SW 1271 (cell line): ENCODE measurements at places on chromosomes 1 and 21.

GRCh38 chr21:33434770-33435360 lies 31.7 kb downstream of the IFNGR2 start:
- no peak for DNase-seq

DNA sequence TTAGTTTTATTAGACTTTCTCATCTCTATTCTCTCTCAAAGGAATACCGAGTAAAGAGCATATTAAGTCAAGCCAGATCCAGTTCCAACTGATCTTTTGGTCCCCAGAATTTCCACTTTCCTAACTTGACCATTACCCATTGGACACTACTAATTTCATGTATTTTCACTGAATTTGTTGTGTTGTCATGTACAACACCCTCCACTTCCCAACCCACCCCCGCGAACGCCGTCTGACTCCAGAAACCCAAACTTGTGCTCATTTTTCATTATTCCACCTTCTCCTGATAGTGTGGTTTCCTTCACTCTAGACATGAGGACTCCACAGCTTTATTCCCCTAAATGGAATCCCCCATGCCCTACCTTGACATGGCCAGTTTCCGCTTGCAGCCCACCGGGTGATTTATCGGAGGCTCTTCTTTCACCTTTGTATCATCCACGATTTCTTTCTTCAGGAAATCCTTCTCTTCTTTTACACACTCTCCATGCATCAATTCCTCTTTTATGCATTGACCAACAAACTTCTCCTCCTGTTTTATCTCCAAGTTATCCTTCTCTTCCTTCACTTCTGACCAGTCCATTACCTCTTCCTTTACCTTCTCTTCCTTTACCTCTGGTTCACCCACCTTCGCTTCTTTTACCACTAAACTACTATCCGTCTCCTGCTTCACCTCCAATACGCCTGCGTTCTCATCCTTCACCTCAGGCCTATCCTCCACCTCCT lies 805 bp downstream of the ZNHIT6 start:
- DNase-seq: no peak

DNA sequence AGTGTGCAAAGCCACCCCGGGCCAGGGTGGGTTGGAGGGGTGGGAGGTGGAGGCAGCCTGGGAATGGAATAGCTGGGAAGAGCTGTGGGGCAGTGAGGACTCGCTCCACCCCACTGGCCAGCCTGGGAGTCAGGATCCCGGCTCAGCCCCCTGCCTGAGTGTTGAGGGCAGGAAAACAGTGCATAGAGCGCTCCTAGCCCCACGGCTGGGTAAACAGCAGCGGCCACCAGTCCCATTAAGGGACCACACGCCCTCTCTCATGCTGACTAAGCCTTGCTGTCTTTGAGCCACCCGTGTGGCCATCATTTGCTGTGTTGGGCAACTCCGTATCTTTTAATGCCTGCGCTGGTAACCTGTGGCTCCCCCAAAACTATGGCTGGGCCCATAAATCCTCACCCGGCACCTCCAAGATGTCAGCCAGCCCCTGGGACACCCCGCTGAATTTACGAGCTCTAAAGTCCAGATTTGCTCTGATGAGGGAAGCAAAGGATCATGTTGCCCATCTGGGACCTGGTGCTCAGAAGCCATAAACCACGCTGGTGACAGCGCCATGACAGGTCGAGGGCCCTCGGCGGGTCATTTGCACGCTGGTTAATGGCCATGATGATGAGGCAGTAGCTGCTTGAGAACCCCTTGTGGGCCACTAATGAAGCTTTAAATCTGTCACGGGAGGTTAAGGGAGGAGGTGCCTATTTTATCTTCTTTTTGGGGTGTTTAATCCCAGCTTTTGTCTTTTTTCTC lies 34.9 kb downstream of the SYF2 start:
- no peak for DNase-seq

DNA sequence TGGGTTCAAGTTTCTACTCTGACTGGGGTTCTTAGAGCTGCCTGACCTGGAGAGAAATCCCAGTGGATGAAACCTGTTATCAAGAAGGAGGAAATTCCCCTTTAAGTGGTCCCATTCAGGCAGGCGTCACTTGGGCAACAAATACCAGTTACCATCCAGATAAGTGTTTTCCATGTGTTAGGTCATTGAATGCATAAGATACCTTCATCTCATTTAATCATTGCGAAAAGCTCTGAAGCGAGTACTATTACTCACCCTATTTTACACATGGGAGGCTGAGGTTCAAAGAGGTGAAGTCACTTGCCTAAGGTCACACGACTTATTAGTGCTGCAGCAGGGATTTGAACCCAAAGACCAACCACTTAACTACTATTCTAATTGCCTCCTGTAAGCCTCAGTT lies 45.5 kb upstream of the RPL11 start:
- no peak for DNase-seq

- DNase-seq: no peak
Measured at GRCh38 chr1:205199090-205199930, 12.2 kb downstream of the DSTYK start.

GRCh38 chr21:30329203-30329875 lies 8.2 kb downstream of the KRTAP27-1 start:
- no peak for DNase-seq

DNA sequence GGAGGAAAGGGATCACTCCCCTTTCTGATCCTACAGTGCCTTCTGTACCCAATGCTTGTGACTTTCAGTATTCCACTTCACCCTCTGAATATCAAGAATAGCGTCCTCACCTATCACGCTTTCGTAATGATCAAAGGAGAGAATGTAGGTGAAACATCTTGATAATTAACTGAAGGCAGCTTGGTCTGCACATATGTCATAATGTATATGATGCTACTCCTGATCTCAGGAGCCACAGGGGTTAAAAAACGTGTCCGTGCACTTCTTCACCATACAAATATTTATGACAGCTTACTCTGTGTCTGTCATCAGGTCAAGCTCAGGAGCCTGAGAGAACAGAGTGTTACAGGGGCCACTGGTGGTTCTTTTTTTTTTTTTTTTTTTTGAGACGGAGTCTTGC lies 1.2 kb upstream of the PIK3C2B start:
- no peak for DNase-seq

DNA sequence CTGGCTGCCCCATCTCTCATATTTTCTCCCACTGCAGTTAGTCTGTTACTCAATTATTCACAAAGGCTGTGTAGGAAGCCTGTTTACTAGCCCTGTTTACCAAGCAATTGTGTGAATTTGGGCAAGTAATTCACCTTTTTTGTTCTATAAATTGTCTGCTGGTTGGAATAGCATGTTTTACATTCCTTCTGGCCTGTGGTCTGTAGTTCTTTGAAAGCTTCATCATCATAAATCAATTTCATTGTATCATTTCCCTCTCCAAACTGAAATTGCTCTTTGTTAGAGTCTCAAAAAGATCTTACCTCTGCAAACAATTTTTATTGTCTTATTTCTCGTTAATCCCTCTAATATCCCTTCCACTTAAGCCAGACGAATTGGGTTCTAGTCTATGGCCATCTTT lies 1059.5 kb upstream of the ADGRL4 start:
- no peak for DNase-seq

- no peak for DNase-seq
Measured at GRCh38 chr1:220711056-220711809, 21.1 kb downstream of the C1orf115 start.

- DNase-seq: no peak
Measured at GRCh38 chr1:206693592-206693991, 8.9 kb downstream of the MAPKAPK2 start.

DNA sequence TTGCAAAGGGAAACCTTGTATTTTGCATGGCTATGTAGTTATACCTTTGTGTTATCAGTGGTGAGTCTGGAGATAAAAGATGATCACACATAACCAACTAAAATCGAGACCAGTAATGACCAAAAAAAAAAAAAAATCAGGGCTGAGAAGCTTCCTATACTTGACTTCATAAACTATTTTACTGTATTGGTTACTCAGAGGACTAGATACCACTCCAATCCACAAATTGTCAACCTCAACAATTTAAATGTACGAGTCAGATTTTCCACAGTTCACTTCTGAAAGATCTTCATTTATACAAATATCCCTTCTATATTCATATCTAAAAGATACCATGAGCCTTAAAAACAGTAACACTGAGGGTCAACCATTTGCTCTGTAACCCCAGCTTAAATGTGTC lies 71.7 kb downstream of the NRIP1 start:
- DNase-seq: no peak

DNA sequence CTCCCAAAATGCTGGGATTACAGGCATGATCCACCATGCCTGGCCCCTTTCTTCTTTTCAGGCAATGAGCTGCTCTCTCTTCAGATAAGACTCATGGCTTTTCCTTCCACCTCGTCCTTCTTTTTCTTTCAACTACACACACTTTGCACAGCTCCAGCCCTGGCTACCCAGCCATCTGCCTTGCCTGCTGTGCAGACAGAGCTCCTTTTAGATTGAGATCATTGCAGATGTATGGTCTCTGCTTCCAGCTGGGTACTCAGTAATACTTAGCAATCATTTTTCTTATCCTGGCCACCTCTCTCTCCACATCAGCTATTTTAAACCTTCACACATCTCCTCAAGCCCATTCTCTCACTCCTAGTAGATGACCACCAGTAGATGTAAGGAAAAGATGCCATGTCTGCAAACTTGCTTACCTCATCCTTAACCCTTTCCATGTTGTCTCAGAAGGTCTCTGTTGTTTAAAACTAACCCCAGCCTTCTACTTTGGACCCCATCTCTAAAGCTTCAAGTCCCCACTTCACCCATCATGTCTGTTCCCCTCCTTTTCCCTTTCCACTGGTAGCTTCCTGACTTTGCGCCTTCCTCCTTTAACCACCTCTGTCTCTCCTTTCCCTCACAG lies 7.3 kb downstream of the RAB4A start:
- DNase-seq: no peak

DNA sequence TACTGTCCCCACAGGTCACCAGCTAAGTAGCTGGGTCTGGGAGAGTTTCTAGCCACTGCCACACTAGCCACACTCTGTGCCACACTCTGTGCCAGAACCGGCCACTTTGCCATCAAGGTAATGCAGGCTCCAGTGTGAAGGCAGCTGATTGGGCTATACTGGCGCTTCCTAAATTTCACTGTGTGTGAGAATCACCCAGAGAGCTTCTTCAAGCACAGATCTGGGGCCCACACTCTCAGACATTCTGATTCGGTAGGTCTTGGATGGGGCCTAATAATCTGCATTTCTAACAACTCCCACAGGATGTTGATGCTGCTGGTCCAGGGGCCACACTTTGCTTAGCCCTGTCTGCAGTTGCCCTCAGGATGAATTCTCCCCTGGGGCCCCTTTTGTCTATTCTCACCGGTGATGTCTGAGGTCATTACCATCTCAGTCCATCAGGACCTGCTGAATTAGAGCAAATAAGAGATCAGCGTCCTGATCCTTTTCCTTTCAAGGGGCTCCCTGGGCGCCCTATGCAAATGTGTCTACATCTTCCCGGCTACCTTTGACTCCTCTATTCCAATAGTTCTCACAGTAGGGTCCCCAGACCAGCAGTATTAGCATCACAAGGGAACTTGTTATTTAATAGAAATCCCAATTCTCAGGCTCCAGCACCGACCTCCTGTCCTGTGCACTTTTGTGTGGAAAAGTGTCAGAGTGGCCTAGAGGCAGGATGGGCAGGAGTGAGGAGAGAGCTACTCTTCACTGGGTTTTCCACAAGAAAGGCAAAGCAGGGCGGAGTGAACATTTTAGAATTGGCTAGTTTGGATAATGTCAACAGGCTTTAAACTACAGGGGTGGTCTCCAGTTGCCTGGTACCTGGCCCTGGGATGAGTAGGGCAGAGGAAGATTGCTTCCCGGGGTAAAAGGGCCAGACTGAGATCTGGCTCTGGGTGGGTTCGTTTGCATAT lies 24.7 kb upstream of the LRRN2 start:
- no peak for DNase-seq

DNA sequence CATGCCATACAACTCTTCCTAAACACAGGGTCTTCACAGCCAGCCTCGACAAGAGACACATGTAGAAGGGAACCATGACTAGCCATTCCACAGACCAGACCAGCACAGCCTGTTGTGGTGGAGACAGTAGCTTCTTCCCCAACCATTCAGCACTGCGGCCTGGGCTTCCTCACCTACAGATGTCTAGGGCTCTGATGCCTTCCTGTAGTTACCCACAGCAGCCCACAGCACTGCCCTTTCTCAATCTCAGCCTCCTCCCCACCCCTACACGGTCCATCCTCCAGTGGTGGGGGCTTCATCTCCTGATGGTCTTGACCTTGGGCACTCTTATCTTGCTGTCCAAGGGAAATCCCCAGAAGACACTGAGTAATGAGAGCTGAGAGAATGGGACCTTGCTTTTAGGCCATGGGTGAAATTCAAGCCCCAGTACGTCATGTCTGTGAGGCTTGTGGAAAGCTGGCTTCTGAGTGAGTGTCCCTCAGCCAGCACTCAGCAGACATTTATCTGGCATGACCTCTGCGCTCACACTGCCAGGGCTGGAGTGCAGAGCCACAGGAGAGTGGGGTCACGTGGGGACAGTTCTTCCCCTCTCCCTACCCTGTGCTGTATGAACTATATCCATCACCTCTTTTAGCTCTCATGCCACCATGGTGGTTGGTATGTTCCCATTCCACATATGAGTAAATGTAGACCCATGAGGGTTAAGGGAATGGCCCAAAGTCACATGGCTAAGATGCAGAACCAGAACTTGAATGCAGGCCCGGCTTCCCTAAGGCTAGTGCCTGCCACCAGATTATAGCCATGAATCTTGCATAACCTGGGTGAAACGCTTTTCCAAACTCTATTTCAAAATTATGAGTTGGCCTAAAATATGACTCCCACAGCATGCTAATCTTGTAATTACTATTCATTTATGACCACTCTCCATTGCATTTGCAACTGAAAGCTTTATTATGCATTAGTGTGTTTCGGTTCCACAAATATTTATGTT lies 104.7 kb downstream of the HIVEP3 start:
- no peak for DNase-seq

GRCh38 chr1:93577536-93578432 lies 103.9 kb downstream of the BCAR3 start:
- DNase-seq: no peak

GRCh38 chr1:200172311-200172710 lies 144.8 kb downstream of the NR5A2 start:
- DNase-seq: no peak

DNA sequence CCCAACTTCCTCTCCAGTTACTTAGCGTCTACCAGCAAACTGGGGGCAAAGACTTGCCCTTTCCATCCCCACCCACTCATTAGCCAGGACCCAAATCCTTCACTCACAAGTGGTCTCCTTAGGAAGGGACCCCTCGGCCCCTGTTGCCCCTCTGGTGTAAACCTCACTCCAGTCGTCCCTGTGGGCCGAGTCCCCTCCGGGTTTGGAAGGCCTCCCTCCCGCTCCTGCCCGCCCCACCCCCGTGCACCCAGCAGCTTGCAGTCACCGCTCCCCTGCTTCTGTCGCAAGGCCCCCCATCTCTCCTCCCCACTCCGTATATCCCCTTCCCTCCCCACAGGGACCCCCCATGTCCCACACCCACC lies 1.2 kb downstream of the EFHD2 start:
- no peak for DNase-seq

- no peak for DNase-seq
Measured at GRCh38 chr1:10624256-10625050, 149.7 kb downstream of the PEX14 start.
